ENCODE measurements at places on chromosomes 7 and 10. TPM values are rescaled to one million over a fixed set of nuclear protein-coding genes. Genes with fewer than 3 reads are reported as not detected.
A peak's percentile ranks its signal among the peaks of the same experiment; 100 is the strongest.

GRCh38 chr10:7407368-7408290, 3.2 kb downstream of the SFMBT2 start:
- H3K4me1 ChIP-seq = peaks cover 13% of the 10 kb centered on the region
- peak; percentile 46 for DNase-seq
- peaks cover 3% of the 10 kb centered on the region for H3K27me3 ChIP-seq
- peak overlapping the region; percentile 72 for H3K4me3 ChIP-seq
- H3K27ac ChIP-seq = peak overlapping the region; percentile 82

GRCh38 chr7:112744818-112745217, 45.4 kb downstream of the TMEM168 start:
- H3K27me3 ChIP-seq = no peaks in the 10 kb centered on the region
- H3K4me1 ChIP-seq = no peaks in the 10 kb centered on the region
- H3K4me3 ChIP-seq = no peak overlapping the region
- H3K27ac ChIP-seq = no peak overlapping the region
- no peak for DNase-seq

DNA sequence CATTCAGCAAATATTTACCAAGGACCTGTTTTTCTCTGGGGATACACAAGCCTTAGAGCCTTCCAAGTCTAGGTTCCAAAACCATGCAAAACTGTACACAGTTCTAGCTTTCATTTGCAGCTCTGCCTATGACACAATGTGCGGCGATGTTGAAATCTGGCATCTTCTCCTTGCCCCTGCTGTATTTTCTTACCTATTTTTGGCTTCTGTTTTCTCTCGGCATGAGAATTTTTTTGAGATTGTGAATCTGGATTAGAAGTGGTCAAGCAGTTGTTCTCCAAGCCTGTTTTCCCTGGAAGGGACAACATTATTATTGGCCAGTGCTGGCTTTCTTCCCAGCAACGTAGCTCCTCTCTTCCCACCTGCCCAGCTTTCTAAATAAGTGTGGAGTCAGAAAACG, 176.3 kb downstream of the CREB5 start:
- no peaks in the 10 kb centered on the region for H3K27me3 ChIP-seq
- no peak overlapping the region for H3K27ac ChIP-seq
- H3K4me3 ChIP-seq = no peak overlapping the region
- no peaks in the 10 kb centered on the region for H3K36me3 ChIP-seq

GRCh38 chr7:90266808-90267207, 21.8 kb downstream of the CFAP69 start:
- peak; percentile 28 for DNase-seq
- peak overlapping the region; percentile 52 for H3K27ac ChIP-seq
- H3K27me3 ChIP-seq = no peaks in the 10 kb centered on the region
- H3K4me3 ChIP-seq = no peak overlapping the region

DNA sequence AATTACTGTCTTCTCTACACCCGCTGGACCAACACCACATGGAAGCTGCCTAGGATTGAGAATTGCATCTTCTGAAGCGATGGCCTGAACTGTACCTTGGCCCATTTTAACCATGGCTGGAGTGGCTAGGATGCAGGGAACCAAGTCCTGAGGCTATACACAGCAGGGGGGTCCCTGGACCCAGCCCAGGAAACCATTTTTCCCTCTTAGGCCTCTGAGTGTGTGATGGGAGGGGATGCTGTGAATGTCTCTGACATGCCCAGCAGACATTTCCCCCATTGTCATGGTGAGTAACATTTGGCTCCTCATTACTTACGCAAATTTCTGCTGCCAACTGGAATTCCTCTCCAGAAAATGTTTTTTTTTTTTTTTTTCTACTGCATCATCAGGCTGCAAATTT, 822.7 kb downstream of the PCDH15 start:
- DNase-seq = no peak
- no peaks in the 10 kb centered on the region for H3K36me3 ChIP-seq
- no peak overlapping the region for H3K4me3 ChIP-seq

GRCh38 chr7:12573885-12574284, 3.4 kb downstream of the SCIN start:
- no peak for DNase-seq
- peaks cover 11% of the 10 kb centered on the region for H3K4me1 ChIP-seq
- H3K27ac ChIP-seq = no peak overlapping the region

GRCh38 chr7:56538541-56539429, 422.6 kb upstream of the NUPR2 start:
- H3K4me1 ChIP-seq = no peaks in the 10 kb centered on the region
- H3K27ac ChIP-seq = no peak overlapping the region
- DNase-seq = no peak
- H3K27me3 ChIP-seq = no peaks in the 10 kb centered on the region

DNA sequence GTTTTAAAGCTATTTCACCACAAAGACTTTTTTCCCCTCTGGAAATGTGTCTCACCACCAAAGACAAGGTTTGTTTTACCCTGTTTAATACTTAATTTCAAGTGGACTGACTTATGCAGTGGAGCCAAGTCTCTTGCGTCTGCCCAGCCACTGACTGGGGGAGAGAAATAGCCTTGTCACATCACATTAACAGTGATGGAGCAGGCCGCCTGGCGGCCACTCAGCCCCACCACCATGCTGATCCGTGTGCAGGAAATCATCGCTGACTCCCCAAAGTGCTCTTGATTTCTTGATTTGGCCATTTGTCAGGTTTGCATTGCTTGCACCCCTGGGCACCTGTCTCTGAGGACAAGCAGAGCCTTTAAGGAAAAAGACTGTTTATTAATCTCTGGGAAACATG, 334.1 kb downstream of the GLRX3 start:
- no peak overlapping the region for H3K4me3 ChIP-seq
- no peak overlapping the region for H3K27ac ChIP-seq
- no peak for DNase-seq
- H3K27me3 ChIP-seq = no peaks in the 10 kb centered on the region

GRCh38 chr7:115672024-115672423, 358.5 kb downstream of the TFEC start:
- no peaks in the 10 kb centered on the region for H3K27me3 ChIP-seq
- H3K4me3 ChIP-seq = no peak overlapping the region
- H3K36me3 ChIP-seq = no peaks in the 10 kb centered on the region
- H3K4me1 ChIP-seq = no peaks in the 10 kb centered on the region
- DNase-seq = no peak
- H3K27ac ChIP-seq = no peak overlapping the region

DNA sequence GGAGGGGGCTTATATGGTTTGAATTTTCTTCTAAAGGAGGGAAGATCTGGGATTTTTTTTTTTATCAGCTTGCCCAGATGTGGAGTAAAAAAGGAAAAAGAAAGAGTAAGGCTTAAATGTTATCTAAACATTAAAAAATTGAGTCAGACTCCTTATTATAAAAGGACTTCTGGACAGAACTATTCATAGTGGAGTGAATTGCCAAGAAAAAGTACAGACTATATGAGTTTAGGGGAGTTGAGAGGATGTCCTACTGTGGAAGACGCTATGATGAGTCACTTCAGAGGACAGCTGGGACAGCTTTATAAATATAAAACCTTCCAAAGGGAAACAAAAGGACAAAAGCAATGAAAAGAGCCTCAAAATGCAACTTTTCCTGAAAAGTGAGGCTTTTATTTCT, 73.0 kb downstream of the TFPI2 start:
- H3K27me3 ChIP-seq = no peaks in the 10 kb centered on the region
- no peaks in the 10 kb centered on the region for H3K4me1 ChIP-seq
- H3K36me3 ChIP-seq = no peaks in the 10 kb centered on the region
- no peak overlapping the region for H3K27ac ChIP-seq

GRCh38 chr10:3828404-3829155, 43.6 kb upstream of the KLF6 start:
- DNase-seq = peak; percentile 47
- peak overlapping the region; percentile 87 for H3K27ac ChIP-seq
- no peaks in the 10 kb centered on the region for H3K36me3 ChIP-seq

GRCh38 chr10:88019753-88020152, 156.3 kb downstream of the PTEN start:
- H3K4me1 ChIP-seq = no peaks in the 10 kb centered on the region
- DNase-seq = no peak
- H3K27ac ChIP-seq = no peak overlapping the region
- H3K27me3 ChIP-seq = no peaks in the 10 kb centered on the region
- no peaks in the 10 kb centered on the region for H3K36me3 ChIP-seq
- no peak overlapping the region for H3K4me3 ChIP-seq

- H3K27me3 ChIP-seq = no peaks in the 10 kb centered on the region
- no peaks in the 10 kb centered on the region for H3K36me3 ChIP-seq
Observed at GRCh38 chr10:17585016-17585415, 32.2 kb downstream of the HACD1 start.

DNA sequence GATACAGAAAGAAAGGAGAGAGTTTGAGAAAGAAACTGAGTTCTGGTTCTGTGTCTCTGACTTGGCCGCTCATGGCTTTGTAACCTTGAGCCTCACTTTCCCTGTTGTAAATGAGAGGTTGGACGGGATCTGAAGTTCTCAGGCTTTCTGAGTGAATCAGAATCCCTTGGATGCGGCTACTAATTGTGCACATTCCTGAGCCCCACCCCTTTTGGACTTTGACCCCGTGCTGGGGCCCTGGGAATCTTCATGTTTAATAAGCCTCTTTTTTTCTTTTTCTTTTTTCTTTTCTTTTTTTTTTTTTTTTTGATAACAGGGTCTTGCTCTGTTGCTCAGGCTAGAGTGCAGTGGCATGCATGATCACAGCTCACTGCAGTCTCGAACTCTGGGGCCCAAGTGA, 26.9 kb downstream of the SLC25A28 start:
- H3K27ac ChIP-seq = no peak overlapping the region
- no peaks in the 10 kb centered on the region for H3K36me3 ChIP-seq
- H3K4me3 ChIP-seq = no peak overlapping the region
- H3K27me3 ChIP-seq = no peaks in the 10 kb centered on the region
- no peaks in the 10 kb centered on the region for H3K4me1 ChIP-seq

DNA sequence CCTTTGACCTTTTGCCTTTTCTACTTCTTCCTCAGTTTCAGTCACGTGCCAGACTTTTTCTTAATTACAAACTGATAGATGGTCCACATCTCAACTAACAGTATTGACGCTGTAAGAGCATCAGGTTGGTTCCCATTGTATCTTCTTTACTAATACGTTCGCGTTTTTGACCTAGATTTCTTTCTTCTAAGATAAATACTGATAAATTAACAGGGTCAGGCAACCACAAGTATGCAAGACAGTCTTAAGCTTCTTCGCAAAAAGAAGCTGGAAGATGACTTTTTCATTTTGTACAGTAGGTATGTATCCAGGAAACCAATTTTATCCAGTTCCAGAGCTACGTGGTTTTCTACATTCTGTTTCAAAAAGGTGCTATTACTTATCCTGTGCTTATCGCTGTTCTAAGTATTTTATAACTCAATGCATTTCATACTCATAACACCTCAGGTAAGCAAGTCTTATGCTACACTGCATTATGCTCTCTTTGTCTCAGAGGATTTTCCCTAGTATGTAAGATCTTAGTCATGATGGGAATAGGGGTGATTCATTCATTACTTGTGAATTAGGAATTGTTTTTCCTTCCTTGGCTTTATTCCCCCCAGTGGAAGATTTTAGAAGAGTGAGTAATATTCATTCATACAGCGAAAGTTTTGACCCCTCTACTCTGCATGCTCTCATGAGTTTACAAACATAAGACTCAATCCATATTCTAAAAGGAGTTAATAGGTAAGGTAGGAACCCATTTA, 955 bp downstream of the DUS4L start:
- peak overlapping the region; percentile 98 for H3K27ac ChIP-seq
- no peak for DNase-seq
- H3K27me3 ChIP-seq = no peaks in the 10 kb centered on the region
- no peaks in the 10 kb centered on the region for H3K36me3 ChIP-seq
- H3K4me1 ChIP-seq = peaks cover 5% of the 10 kb centered on the region
- peak overlapping the region; percentile 99 for H3K4me3 ChIP-seq

Gene SKIDA1
- 4.9 TPM for total RNA-seq

Gene OR2A5
- total RNA-seq = not detected

Gene OR2A1
- not detected for total RNA-seq
